ENCODE measurements at places on chromosomes 2 and 18.

DNA sequence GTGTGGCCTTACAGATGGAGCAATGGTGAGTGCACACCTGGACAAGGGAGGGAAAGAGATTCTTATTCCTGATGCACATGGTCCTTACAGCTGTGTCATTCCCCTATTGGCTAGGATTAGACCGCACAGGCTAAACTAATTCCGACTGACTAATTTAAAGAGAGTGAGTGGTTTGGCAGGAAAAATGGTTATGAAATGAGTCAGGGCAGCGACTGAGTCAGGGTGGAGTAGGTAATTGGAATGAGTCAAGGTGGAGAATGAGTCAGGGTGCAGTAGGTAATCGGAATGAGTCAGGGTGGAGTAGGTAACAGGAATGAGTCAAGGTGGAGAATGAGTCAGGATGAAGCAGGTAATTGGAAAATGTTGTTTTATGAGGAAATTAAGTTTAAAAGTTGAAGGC, 1353.7 kb upstream of the LRRTM1 start:
- DNase-seq, result no peak

DNA sequence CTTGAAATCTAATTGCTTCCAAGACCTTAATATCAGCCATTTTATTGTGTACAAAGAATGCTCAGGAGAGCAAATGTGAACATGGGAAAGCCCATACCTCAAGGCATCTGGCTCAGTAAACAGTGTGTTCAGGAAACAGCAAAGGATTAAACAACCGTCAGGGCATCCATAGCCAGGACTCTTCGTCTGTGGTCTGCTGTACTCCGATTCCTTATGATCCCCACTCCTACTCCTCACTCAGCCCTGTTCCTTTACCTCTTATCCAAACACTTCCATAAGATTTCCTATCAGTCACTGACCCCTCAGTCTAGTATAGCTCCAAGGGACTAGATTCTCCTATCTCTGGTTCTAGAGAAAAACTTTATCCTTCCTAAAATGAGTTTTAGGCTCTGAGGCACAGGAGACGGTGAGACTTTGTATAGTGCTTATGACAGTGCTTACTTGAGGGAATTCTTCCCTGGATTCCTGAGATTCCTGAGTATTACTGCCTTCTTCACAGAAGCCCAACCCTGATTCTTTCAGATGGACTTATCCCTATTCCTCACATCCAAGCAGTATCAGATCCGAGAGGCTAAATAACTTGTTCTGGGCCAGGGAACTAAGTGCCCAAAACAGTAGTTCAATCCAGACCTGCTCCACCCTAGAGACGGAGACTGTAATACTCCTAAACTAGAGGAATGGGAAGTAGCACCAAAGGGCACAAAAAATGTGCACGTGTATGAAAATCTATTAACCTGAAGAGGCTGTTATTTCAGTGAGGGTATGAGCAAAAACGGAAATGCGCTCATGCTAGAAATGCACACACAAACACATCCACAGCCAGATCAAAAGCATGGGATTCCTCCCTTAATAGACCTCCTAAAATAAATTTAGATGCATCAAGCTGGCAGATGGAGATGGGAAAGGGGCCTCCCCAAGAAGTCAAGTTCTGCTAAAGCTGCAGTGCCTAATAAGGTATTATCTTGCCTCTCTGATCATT, 42.1 kb upstream of the SIGLEC15 start:
- DNase-seq, result no peak

GRCh38 chr2:9972621-9973479, 21.4 kb downstream of the GRHL1 start:
- no peak for DNase-seq

- DNase-seq, result no peak
Measured at GRCh38 chr18:63994783-63995399, 25.0 kb downstream of the SERPINB8 start.
